ENCODE measurements at places on chromosomes 6 and 20. TPM values are rescaled to one million over a fixed set of nuclear protein-coding genes. Genes with fewer than 3 reads are reported as not detected.

DNA sequence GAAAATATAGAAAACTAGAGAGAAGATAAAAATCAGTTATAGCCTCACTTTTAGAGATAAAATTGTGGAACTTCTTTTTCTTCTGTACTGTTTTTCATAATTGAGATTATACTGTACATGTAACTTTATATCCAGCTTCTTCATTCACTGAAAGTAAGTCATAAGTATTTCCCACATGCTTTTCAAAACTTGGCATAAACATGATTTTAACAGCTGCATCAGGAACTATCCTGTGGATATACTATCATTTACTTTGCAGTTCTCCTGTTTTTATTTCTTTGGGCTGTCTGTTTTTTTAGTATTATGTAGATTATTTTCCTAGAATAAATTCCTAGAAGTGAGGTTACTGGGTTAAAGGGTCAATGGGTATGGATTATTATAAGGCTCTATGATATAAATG lies 14.8 kb downstream of the DSTN start:
- DNase-seq, result no peak

- DNase-seq, result no peak
Measured at GRCh38 chr20:7155282-7155681, 387.8 kb downstream of the BMP2 start.

DNA sequence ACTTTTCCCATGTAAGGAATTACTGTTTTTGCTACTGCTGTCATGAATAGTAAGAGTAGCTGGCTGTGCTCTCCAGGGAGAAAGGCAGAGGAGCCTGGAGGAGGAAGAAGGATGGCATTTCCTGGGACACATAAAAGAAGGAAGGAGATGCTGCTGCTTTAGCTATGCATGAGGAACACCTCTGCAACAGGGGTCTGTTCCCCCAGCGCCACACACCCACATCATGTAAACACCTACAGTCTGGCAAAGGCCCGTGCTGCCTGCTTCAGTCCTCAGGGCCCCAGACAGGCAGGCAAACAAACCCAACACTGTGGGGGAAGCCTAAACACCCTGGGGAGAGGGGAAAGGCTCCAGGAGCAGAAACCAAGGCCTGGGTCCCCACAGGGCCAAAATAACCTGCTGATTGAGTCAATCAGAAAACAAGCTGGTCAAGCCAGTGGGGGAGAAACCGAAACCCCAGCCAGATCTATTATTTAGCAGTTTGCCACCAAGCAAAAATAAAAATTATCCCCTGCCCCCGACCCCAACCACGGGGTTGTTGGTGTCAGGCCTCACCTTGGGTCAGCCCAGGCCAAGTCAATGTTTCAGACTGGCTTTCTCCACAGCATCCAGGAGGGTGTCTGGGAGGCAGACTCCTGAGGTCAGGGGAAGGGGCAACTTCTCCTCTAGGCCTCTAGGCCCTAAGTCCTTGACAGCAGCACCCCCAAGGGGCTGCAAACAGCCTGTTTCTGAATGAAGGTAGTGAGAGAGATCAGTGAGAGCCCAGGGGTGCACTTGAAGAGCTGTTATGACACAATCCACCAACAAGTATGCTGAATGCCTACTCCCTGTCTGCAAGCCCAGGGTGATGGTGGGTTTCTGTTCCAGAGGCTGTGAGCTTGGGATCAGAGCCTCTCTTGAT lies 34.6 kb upstream of the SCUBE3 start:
- no peak for DNase-seq

DNA sequence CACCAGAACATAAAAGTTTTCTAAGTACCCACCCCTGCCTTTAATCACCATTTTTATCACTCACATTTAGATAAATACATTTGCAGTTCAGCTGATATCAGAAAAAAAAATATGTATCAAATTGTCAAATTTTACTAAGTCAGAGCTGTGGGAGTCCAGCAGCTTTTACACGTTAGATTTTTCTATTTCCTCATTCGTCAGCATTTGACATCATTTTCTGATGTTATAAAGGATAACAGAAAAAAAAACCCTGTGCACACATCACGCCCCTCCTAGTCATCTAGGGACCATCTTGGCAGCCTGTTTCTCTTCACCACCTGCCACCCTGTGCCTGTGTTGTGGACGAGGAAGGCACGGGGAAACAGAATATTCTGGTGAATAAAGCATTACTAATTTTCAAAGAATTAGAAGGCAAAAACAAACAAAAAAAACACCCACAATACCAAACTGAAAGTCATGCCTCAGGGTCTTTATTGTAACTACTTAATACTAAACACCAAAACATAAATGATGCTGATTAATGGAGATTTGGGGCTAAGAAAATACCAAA lies 12.4 kb downstream of the B4GALT5 start:
- no peak for DNase-seq

GLYATL3 gene
- not detected for total RNA-seq

GRCh38 chr6:44494011-44494501 lies 106.5 kb downstream of the CDC5L start:
- no peak for DNase-seq

DNA sequence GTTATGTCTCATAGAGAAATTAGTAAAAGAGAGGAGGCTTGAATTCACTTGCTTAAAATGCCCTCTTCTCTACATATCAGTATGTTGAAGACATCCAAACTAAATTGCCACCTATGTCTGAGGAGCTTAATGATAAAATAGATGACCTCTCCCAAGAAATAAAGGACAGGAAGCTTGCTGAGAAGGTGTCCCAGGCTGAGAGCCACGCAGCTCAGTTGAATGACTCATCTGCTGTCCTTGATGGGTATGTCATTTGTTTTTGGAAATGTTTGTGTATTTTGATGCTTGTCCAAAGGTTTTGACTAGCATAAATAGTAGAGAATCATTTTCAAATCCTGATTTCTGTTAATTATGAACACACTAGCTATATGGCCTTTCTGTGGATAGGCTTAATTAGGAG lies 307.7 kb downstream of the ARHGAP18 start:
- no peak for DNase-seq

TPD52L1 gene
- 38.1 TPM for total RNA-seq

SLC32A1 gene
- not detected for total RNA-seq

DNA sequence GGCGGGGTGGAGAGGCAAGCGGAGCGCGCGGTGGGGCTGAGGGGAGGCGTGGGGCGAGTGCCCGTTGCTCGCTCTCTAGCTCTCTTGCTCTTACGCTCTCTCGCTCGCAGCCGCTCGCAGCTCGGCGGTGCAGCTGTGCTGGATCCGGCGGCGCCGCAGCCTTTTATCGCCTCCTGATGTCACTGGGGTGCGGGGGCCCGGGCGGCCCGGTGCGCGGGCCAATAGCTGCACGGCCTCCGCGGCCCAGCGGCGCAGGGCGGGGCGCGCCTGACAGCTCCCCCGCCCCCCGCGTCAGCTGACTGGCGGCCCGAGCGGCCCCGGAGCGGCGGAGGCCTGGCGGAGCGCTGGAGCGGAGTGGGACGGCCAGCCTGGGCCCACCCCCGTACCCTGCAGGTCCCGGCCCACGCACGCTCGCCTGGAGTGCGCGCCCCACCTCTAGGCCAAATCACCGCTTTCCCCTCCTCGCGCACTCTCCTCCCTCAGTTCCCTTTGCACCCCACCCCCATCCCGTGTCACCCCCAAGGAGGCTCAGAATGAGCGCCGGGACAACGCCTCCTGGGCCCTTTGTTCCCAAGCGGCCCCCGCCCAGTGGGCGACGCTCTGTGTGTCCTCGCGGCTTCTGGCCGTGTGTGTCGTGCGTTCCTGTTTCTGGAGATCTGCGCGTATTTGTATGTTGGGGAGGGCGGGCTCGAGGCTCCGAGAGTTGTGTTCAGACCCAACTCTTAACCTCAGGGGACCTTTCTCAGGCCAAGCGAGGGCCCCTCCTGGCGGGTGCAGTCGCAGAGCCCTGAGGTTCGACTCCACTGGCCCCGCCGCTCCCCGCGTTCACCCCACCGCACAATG lies at the start of gene MAFB:
Gene MAFB (minus strand): TSS at position 137 of the 843 bp plus-strand sequence. CDS start 386 bp downstream, outside the sequence.
- peak; percentile 96 for DNase-seq

GRCh38 chr20:19975901-19976300 lies 41.3 kb upstream of the NAA20 start:
- no peak for DNase-seq

L3MBTL3 gene
- 24.2 TPM for total RNA-seq

DNA sequence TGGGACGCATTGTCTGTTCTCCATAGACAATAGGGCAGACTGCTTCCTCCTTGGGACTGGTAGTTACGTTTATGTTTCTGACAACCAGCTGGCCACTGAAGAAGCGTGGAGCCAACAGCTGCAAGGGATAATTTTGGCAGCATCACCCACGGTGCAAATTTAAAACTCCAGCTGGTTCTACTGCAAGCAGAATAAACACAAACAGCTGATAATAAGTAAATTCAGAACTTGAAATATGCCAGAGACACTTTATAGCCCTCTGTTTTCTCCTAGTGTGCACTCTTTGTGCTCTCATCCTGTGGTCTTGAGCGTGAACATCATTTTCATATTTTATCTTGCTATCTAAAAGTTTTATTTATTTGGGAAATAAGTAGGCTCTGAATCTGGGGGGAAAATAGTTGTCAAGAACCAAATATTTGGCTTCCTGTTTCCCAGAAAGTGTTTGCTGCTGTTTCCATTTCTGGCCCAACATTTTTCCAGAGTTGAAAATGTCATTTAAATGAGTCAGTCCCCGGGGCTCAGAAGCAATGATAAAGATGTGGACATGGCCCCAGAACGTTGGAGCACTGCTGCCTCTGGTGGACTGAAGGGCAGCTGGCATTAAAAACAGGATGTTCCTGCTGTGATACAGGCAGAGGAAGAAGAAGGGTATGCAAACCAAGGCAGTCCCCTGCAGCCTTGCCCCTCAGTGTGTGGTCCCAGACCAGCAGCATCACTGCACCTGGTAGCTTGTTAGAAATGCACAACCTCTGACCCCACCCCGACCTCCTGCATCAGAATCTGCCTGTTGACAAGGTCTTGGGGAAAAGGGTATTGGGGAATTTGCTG lies 12.5 kb upstream of the THBD start:
- no peak for DNase-seq

AIF1 gene
- total RNA-seq, result 50.6 TPM

All from sciatic nerve (tissue), 2 donors.